NCI-H2029 treated with DMSO at 0.1 percent for 48 hours (cell line): ENCODE measurements at places on chromosomes 7 and 10.

DNA sequence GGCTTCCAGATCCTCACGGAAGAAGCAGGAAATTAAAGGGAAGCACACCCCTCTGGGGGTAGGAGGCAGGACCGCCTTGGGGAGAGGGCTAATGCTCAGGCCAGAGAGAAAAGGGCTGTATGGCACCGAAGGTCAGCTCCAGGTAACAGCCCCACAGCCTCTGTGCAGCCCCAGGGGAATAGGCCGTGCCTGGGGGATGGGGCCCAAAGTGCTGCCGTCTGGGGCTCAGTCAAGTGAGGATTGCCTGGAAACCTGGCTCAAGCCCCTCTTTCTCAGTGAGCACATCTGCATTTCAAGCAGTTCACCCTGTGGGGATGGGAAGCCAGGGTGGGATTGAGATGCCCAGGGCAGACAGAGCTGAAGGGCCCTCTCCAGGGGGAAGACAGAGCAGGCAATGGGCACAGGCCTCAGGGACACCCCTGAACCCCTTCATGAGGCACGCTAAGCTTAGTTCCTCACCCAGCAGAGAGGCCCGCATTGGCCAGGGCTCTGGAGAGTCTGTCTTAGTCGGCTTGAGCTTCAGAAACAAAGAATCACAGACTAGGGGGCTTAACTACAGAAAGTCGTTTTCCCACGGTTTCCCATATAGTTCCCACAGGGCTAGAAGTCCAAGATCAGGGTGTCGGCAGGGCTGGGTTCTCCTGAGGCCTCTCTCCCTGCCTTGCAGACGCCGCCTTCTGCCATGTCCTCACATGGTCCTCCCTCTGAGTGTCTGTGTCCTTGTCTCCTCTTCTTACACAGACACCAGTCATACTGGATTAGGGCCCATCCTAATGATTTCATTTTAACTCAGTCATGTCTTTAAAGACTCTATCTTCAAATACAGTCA is 118.2 kb downstream of the PTPN20 start:
- no peak for DNase-seq

DNA sequence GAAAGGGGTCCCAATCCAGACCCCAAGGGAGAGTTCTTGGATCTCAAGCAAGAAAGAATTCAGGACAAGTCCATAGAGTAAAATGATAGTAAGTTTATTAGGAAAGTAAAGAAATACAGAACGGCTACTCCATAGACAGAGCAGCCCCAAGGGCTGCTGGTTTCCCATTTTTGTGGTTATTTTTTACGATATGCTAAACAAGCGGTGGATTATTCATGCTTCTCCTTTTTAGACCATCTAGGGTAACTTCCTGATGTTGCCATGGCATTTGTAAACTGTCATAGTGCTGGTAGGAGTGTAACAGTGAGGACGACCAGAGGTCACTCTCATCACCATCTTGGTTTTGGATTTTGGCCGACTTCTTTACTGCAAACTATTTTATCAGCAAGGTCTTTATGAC is 1033.4 kb downstream of the SORCS3 start:
- no peak for DNase-seq

DNA sequence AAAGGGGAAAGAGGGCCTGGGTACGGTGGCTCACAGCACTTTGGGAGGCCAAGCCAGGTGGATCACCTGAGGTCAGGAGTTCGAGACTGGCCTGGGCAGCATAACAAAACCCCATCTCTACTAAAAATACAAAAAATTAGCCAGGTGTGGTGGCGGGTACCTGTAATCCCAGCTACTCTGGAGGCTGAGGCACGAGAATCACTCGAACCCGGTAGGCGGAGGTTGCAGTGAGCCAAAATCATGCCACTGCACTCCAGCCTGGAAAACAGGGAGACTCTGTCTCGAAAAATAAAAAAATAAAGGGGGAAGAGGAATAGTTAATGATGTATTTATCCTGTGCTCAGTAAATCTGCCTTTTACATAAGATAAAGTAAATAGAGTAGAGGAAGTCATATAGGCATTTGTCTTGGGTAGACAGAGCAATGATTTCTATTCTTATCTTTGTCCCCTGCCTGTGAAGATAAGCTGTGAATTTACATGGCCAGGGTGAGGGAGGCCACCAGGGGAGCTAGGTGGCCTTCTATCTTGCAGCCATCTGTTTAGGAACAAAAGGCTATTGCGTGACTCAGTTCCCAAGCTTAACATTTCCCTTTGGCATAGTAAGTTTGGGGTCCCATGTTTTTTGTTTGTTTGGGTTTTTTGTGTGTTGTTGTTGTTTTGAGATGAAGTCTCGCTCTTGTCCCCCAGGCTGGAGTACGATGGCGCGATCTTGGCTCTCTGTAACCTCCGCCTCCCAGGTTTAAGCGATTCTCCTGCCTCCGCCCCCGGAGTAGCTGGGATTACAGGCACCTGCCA is 73.2 kb upstream of the GTF2I start:
- DNase-seq, result no peak

- DNase-seq, result no peak
These were observed 10.6 kb downstream of the HABP2 start for GRCh38 chr10:113563306-113564088.

DNA sequence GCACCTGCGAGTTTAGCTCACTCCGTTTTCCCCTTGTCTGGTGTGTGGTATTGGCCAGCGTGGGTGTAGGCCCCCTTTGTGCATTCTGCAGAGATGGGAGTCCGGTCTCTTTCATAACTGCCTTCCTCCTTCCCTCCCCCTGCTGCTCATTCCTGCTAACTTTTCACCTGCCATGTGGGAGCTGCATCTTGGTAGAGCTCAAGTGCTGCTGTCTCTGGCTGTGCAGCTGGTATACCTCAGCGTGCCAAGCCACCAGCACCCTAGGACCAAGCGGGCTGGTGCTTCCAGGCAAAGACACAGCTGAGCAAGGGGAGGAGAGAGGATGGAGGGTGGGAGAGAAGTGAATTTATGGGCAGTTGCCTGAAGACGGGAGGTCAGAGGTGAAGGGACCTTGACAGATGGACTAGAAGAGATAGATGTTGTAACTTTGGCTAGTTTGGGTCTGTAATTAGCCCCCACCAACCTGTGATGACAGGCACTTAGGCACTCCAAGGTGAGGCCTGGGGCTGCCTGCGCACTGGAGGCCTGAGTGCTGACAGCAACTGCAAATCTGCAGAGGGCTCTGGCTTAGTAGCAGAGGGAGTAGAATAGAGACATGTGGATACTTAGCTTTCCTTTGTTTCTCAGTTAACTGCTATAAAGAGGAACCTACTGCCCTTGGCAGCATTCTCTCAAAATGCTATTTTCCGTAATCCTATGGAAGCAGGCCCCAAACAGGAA is 148.8 kb upstream of the AGK start:
- DNase-seq, result no peak

DNA sequence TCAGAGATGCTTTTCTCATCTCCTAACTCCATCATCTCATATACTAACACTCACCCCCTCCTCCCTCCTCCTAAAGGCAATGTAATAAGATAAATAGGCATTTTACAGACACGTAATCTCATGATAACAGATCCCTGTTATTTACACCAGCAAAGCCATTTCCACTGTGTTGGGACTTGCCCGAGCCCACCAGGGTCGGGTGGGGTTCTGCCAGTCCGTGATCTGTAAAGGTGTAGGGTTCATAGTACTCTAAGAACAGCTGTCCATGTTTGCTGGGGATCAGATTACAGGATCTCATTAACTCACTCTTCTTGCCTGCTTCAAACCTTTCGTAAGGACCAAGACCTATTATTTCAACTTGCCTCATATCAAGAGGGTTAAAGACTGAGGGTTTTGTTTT is 172.4 kb downstream of the FZD1 start:
- DNase-seq, result peak; percentile 83

DNA sequence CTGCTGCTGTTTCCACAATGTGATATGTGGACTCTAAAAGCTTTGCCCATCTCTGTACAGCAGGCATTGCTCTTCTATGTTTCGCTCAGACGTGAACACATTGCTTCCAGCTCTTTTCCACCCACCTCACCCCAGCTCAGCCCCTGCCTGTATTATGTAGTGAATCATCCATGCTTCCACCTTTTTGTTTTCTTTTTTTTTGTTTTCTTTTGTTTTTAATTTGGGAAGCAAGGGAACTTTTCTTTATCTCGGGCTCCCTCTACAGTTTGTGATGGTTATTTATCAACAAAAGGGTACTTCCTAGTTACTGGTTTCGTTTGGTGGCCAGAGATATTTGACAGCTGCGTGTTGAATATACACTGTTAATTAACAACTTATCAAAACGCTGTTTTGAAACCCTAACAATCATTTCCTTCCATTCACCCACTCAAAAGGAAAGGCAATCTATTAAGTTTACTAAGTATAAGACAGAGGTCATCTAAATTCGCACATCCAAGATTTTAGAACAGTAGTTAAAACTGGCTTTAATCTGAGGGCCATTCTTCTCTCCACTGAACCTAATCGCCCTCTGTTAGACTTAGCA is 127.9 kb upstream of the STK17A start:
- DNase-seq, result no peak

GRCh38 chr10:12400266-12400931 is 51.1 kb downstream of the CAMK1D start:
- DNase-seq, result no peak

DNA sequence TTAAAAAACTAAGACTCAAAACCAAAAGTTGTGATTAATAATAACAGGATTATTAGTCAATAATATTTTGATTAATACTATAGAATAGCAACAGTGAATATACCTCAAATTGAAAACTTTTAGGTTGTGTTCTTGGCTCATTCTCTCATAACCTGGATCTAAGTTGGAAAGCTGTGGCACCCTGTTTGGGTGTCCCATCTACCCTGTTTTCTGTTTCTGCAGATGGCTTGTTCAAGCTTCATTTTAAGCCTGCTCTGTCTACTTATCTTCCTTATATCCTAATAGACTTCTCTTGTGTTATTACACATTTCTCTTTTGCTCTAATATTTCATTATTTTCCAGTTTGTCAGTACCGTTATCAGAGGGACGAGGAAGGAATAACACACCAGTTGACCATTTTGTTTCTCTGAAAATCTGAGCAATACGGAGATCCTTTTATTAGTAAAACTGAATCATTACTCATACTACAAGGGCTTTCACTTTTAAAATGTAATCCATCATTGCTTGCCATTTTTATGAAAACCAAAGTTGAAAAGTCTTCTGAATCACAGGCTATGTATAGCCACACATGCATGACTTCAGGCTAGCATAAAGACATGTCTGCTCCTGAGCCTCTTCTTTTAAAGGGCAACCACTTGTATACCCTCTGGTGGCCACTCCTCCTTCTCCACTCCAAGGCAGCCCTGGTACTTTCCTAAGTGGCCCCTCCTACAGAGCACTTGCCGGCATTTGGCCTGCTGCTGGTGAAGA is 22.3 kb downstream of the COX15 start:
- DNase-seq, result no peak

GRCh38 chr7:142804728-142805207 is 34.0 kb downstream of the PRSS2 start:
- DNase-seq, result no peak

GRCh38 chr7:38992203-38992602 is 14.5 kb downstream of the POU6F2 start:
- DNase-seq, result no peak

GRCh38 chr10:52248697-52249306 is 65.3 kb upstream of the DKK1 start:
- DNase-seq, result no peak

DNA sequence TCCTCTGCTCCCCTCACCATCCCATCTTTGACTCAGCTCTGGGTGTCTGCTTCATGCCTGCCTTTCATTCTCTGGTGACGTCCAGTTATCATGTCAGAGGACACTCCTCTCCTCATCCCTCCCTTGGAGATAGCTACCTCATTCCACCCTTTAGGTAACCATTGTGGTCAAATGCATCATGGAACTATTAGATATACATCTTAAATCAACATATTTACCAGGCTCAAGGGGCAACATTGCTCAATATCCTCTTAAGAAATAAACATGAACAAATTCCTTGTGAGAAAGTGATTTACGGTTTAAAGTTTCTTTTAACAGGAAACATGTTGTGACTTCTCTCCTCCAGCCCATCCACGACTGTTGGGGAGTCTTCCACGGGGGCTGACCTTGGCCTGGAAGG is 511.6 kb upstream of the IGFBP3 start:
- DNase-seq, result no peak

DNA sequence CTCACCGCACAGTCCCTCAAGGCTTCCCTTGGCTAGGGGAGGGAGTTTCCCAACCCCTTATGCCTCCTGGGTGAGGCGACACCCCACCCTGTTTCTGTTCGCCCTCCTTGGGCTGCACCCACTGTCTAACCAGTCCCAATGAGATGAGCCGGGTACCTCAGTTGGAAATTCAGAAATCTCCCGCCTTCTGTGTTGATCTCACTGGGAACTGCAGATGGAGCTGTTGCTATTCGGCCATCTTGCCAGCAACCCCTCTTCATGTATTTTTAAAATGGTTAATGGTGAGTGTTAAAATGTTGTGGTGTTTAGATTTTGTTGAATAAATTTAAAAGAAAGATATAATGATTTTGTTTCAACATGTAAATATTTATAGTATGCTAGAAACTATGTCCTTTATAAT is 22.0 kb downstream of the UMAD1 start:
- DNase-seq, result no peak

- DNase-seq, result no peak
These were observed 5.5 kb upstream of the LZTS2 start for GRCh38 chr10:100993986-100994708.

DNA sequence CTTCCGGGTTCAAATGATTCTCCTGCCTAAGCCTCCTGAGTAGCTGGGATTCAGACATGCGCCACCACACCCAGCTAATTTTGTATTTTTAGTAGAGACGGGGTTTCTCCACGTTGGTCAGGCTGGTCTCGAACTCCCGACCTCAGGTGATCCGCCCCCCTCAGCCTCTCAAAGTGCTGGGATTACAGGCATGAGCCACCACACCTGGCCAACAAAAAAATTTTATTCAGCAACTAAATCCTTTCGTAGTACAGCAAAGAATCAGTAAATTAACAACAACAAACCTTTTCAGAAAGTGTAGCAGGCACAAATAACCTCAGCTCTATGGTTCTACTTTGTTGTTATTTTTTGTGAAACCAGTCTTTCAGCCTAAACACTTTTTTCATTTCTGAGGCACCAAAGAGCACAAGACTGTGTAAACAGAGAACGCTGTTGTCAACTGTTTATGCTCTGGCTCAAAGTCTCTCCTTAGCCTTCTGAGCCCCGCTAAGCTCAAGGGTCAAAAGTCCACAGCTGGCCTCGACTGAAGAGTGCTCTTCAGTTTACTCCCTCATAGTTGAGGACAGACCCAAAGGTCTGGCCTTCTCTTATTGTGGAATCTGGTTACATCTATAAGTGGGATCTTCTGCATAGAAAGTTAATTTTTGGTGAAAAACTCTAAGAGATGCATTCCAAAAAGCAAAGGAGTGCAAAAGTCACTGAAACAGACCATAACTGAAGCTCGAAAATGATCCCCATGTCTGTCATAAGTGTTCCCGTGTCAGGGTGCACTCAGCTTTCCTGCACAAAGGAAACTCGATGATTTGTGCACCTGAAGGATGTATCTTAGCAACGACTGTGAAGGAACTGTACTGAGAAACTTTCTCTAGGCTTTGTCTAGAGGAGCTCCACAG is 24.6 kb upstream of the DDX50 start:
- DNase-seq, result no peak
